Activated CD4-positive, alpha-beta T cell treated with anti-CD3 and anti-CD28 coated beads for 24 hours (primary cell): ENCODE measurements at places on chromosomes 1 and 21.

- no peak for DNase-seq
Measured at GRCh38 chr1:231926340-231926739, 299.8 kb downstream of the DISC1 start.

DNA sequence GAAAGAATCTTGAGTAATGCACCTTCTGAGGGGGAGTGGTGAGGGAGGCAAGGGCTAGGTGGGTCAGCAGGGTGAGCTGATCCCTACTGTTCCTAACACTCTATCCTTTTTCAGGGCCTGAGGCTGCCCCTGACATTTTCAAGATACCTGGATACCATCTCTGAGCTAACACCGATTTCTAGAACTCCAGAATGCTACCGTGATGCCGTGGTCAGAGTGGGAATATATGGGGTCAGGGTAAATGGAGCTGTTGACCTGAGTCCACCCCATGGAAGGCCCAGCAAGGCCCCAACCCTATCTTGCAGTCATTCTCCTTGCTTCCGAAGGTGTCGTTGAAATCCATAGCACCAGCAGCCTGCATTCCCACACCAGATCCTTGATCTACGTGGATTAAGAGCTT lies 18.0 kb upstream of the PTPRF start:
- no peak for DNase-seq

DNA sequence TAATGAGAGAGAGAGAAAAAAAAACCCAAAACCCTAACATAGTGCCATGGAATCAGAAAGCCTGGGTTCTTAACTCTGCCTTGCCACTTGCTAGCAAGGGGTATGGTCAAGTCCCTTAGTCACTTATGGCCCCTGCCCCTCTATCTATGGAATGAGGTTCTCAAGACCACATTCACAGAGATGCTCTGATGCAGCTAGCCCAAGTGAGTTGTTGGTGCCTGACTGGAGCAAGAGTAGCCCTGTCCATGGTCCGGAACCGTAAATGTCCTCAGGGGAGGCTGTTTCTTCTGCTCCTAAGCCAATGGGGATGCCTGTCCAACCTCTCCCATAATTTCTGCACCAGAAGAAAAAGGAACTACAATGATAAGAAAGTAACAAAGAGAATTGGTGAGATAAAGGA lies 56.8 kb downstream of the CSMD2 start:
- no peak for DNase-seq

GRCh38 chr1:45473302-45473701 lies 17.7 kb downstream of the TESK2 start:
- no peak for DNase-seq

- no peak for DNase-seq
Measured at GRCh38 chr1:226778657-226779058, 39.6 kb upstream of the ITPKB start.

GRCh38 chr1:59452559-59452958 lies 155.7 kb downstream of the FGGY start:
- DNase-seq, result no peak

- DNase-seq, result no peak
Measured at GRCh38 chr1:84715342-84716019, 25.2 kb upstream of the SSX2IP start.

DNA sequence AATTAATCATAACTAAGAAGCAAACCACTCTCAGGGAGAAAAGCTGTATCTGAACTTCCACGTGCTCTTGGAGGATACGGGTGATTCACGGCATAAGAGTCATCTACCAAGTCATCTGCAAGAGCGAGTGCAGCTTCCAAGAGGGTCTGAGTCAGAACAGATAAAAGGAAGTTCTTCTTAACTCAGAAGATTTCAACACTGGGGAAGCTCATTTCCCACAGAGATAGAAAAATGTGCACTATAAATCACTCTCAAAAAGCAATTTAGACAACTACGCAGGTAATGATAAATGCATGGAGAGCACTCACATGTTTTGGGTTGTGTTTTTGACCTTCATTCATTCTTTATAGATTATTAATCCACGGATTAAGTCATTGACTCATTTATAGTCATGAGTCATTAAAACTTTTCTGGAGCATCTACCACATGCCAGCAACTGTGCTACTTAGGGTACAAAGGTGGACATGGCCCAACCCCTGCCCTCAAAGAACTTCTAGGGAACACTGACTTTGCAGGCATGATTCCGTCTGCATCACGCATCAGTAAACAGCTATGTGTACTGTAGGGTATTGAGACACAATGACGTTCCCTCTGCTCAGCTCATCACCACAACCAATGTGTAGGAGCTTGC lies 20.8 kb downstream of the KCNJ15 start:
- no peak for DNase-seq

- peak; percentile 99 for DNase-seq
Measured at GRCh38 chr1:42766741-42767509, at the start of the genes C1orf50 and P3H1. TSS of gene C1orf50 (plus strand) at chr1:42767249. CDS start at chr1:42767312, 63 bp downstream. TSS of gene P3H1 (minus strand) at chr1:42767028. CDS start at chr1:42766971, 57 bp downstream.

DNA sequence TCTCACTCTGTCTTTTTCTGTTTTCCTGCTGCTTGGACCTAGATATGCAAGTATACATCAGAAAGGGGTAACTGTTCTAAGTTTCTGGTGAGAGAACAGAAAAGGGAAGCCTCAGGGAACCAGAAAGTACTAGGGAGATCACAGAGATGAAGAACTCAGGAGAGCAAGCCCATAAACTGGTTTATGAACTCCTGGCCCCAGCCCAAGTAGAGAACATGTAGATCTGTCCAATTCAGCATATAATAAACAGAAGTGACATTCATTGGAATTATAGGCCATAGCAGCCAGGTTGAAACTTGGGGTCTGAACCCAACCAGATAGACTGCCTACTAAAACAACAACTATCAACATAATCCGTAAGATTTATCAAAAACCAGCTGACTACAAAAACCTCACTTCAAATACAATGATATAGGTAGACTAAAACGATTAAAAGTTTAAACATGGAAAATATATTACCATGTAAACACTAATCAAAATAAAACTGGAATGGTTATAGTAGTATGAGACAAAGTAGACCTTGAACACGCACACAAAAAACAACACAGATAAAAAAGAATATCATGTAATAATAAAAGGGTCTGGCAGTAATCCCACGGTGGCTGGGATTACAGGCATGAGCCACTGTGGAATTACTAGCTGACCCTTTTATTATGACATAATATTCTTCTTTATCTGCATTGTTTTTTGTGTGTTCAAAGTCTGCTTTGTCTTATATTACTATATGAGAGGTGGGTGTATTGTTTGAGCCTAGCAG lies 65.0 kb downstream of the ZSWIM5 start:
- DNase-seq, result no peak

- DNase-seq, result no peak
Measured at GRCh38 chr1:216710598-216711333, 12.5 kb downstream of the ESRRG start.

DNA sequence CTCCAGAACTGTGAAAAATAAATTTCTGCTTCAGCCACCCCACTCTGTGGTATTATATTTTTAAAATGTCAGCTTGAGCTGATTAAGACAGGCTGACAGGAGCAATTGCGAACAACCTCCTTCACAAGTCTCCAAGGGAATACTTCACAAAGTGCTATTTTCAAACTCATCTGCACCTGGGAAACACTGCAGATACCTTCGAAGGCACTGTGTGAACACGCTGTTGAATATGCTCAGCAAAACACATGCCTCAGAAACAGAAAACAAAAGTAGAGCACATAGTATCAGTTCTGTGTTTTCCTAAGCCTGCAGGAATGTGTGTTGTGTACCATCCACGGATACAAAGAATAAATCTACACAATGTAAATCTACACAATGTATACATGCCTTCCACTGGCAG lies 10.6 kb downstream of the TSPAN2 start:
- DNase-seq, result no peak

DNA sequence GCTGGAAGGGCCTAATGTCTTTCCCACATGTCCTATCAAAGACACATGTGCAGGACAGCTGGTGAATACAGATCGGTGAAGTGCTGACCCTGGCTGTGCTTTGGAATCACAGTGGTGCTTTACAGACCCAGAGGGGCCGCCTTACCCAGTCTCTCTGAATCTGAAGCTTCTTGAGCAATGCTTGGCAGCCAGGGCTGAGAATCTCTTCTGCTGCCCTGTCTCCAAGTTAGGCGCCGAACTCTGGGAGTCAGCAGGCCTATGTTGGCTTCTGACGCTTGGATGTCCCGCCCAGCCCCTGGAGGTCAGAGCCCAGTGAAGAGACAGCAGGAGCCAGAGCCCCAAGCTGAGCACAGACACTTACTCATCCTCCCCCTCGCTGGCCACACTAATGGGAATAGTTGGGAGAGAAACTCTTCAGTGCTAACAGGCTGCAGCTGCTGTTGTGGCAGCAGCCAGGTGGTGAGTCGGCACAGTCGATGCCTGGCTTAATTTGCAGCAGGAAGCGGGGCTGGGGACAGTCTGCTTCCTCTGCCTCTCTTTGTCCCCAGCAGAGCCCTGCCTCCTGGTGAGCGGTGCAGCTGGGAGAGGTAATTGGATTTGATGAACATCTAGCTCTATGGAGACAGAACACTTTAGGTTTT lies 68.1 kb downstream of the URB2 start:
- DNase-seq, result no peak

DNA sequence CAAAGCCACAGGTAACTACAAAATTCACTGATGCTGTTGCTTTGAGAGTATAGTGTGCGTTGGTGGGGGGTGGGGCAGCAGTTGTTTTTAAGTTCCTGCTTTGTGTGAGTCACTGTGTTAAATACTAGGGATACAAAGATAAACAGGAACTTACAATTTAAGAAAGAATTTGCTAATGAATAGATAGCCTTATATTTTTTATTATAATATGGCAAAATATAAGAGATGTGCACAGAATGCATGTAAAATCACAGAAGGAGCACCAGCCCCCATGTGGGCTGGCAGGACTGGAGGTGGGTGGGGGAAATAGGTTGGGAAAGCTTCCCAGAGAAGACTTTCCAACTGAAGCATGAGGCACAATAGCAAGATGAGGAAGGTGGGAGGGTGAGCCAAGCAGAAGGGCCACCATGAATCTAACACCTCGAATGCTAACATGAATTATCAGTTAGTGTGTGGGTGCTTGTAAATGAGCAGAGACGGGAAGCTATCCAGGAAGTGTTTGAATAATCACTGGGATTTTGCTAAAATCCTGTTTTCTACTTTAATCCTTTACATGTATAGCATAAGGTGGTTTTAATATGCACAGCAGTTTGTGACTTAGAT lies 57.0 kb upstream of the RAVER2 start:
- no peak for DNase-seq

- DNase-seq, result no peak
Measured at GRCh38 chr1:35929730-35930592, 944 bp upstream of the AGO3 start.

GRCh38 chr21:16455978-16456377 lies 726.2 kb downstream of the USP25 start:
- DNase-seq, result no peak

GRCh38 chr1:25022361-25023189 lies 92.5 kb upstream of the RUNX3 start:
- peak; percentile 83 for DNase-seq

DNA sequence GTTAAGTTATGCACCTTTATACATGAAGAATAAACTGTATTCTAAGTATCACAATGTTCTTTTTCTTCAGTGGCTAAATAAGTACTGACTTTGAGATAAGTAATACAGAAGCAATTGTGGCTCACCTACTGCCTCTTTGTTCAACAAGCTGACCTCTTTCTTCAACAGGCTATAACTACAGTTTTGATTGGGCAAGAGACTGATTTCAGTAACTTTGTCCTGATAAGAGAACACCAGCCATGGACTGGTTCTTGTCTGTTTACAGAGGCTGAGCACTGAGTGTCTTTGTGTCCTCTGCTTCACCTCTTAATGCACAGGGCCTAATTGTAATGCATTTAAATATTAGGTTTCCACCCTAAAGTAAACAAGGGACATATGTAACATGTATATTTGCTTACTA lies 34.6 kb upstream of the PDE4B start:
- no peak for DNase-seq
